ENCODE measurements at places on chromosomes 3 and 15. TPM values are rescaled to one million over a fixed set of nuclear protein-coding genes. Genes with fewer than 3 reads are reported as not detected.

Gene AGBL1
- total RNA-seq: 4.8 TPM

Gene LDHAL6B
- total RNA-seq: 3.6 TPM

Gene GJD2
- 5.1 TPM for total RNA-seq

Gene SPINT1
- total RNA-seq: 16.6 TPM

Gene IQCF5
- total RNA-seq: 18.3 TPM

Gene SERINC4
- total RNA-seq: not detected

Gene LIPC
- 2.9 TPM for total RNA-seq

Gene B3GALNT1
- 18.3 TPM for total RNA-seq

Gene MKRN2OS
- total RNA-seq: 4.1 TPM

Gene GABRR3
- 4.6 TPM for total RNA-seq

Gene SAMD7
- total RNA-seq: 1.9 TPM

Gene PIGB
- total RNA-seq: 14.7 TPM

Gene BOC
- 65.5 TPM for total RNA-seq

Gene RAB6B
- 2.6 TPM for total RNA-seq

Gene RAD51
- total RNA-seq: 0.48 TPM

Gene CEP19
- 7.2 TPM for total RNA-seq

Gene SLC9C1
- total RNA-seq: 4.1 TPM

Gene ZBTB47
- 49.8 TPM for total RNA-seq

Data from umbilical cord (tissue), 2 donors.